ENCODE measurements at places on chromosomes 4 and X. TPM values are rescaled to one million over a fixed set of nuclear protein-coding genes. Genes with fewer than 3 reads are reported as not detected.
A peak's percentile ranks its signal among the peaks of the same experiment; 100 is the strongest.

- no peak for DNase-seq
These were observed 99.7 kb downstream of the FIP1L1 start for GRCh38 chr4:53477038-53477565.

- no peak for DNase-seq
These were observed 31.6 kb upstream of the C1QTNF7 start for GRCh38 chr4:15396157-15396800.

DNA sequence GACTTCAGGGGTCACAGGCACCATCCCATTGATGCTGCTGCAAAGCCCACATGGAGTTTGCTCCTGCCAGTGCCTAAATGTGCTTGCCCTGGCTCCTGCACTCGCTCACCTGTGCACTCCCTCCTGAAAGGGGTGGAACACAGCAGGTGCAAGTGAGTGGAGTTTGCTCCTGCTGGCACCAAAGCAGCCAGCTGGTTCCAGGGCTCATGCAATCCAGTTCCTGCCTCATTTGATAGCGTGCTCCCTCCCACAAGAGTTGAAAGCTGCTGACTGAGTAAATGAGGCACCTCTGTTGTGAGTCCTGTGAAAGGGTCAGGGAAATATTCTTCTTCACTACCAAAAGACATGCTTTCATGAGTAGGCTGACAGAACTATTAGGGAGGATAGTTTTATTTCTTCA lies 30.5 kb downstream of the CXCL8 start:
- DNase-seq, result no peak

DNA sequence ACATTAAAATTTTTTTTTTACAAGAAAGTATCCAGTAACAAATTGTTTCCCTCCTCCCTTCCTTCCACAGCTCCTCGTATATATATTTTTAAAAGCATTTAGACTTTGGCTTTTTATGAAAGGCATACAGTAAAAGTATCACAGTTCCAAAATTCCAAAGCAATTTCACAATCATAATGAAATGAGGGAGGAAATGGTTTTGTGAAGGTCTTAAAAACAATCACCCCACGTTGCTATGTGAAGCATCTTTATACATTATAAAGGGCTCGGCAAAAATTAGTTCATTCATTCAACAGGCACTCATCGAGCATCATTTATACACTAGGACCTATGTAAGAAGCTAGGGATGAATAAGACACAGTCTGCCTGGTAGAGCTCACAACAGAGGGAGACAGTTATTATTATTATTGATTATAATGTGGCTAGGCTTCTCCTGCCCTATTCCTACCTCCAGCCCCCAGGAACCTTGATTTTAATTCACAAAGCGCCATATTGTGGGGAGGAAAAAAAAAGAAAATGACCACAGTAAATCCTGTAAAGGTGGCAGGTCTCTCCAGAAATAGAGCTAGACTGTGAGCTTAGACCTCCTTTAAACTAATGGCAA lies 239.9 kb downstream of the MAML3 start:
- no peak for DNase-seq

DNA sequence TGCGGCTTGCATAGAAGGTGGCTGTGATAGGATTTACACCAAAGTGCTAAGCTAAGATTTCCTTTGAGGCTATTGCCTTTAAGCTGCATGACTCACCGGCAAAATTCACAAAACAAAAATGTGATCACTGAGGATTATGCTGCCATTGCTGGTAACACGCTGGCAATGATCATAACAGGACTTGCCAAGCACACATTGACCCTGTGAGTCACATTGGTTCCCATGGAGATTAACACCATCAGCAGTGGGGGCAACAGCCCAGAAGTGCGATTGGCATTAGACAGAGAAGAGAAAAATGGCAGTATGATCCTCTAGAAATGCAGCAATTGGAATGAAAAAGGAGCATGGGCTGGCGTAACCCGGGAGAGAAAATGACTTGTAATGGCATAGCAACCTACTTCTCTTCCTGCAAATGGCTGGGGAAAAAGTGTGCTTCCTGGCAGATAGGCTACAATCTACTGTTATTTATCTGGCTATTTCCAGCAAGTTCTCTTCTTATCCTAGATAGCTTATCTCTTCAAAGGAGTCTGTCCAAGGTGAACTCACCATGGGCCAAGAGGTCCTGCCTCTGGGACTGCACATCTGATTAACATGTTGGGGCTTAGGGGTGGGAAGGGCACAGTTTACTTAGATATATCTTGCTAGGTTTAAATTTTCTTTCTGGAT lies 314.2 kb upstream of the IGFBP7 start:
- DNase-seq, result peak; percentile 54

DNA sequence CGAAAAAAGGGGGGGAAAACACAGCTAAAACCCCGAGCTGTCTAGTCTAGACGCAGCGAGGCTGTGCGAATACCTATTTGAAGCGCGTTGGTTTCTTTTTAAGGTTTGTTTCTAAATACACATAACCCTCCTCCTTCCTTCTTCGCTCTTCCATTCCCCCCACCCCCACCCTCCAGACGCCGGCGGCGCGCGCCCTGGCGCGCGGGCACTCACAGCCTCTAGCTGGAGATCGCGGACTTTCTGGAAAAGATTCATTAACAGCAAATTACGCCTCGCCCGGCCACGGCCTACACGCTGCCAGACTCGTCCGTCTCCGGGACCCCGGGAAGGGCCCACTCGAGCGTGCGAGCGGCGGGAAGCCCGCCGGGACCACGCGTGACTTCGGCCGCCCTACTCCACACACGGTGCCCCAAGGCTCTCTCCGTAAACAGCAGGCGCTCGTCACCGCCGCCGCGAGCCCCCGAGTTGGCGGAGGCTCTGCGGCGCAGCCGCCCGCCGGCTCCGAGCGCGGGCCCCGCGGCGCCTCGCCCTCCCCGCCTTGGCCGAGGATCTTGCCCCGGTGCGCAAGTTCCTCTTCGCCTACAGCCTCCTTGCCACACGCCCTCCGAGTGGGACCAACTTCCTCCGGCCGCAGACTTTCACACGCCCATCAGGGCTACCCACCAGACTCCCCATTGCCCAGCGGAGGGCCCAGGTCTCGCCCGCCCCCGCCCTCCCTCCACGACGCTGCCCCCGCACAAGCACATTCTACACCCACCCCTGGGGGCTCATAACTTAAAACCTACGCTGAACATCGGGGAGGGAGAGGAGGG lies 2.0 kb downstream of the BCOR start:
- peak; percentile 65 for DNase-seq

- no peak for DNase-seq
These were observed 562.4 kb downstream of the MAGEB5 start for GRCh38 chrX:26778320-26778888.

DNA sequence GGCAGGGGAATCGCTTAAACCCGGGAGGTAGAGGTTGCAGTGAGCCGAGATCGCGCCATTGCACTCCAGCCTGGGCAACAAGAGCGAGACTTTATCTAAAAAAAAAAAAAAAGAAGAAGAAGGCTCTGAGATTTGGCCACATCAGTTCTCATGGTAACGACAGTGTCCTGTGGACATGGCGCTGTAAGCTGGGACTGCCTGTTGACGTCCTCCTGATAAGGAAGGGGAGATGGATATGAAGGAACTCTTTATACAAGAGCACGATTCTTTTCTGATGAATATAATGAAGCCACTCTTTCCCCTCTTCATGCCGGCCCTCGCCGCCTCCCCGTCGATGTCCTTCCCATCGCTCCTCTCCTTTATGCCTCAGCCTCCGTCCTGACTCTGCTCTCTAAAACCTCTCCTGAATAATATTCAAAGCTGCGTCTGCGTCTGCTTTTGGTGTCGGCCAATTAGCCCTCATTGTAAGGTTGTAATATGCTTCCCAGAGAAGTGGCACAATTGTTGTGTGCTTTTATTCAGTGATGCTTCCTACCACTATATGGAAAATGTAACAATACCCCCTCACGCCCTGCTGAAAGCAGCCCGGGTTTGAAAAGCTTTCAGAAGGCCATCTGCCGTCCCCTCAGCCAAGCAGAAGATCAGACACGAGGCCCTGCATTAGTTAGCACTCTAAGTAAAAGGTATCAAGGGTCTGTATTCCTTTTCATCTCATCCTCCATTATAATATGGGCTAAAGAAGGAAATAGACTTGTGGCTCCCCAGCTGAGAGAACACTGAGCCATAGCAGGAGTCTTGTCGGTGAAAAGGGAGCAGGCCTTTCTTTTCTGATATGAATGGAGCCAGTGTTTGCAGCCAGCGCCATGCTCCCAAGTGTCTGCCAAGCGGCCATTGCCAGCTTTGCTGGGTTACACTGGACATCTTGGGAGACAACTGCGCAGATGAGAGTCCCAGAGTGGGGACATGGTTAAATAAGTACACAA lies 22.1 kb upstream of the SCOC start:
- DNase-seq, result no peak

Gene RIPPLY1
- total RNA-seq, result not detected

Gene PHEX
- total RNA-seq, result 0.29 TPM

Gene HAND2
- 131 TPM for total RNA-seq

Gene KDR
- 20.9 TPM for total RNA-seq
